AG08395 (cell line): ENCODE measurements at places on chromosomes 3 and 15.

- no peak for DNase-seq
Measured at GRCh38 chr15:26848498-26848897, 18.4 kb upstream of the GABRA5 start.

DNA sequence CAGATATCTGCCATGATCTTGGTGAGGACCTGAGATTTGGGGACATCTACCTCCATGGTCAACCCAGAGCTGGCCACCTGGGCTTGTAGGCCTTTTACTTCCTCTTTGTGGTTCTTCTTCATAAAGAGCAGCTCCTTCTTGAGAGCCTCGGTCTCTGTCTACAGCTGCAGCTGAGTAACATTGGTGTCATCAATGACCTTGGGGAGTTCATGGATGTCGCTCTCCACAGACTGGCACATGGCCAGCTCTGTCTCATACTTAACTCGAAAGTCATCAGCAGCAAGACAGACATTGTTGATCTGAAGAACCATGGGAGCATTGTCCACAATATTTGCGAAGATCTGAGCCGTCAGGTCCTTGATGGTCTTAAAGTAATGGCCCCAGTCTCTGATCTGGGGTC lies 15.7 kb upstream of the RASA2 start:
- DNase-seq, result peak; percentile 26

GRCh38 chr3:126872701-126873342 lies 110.1 kb upstream of the PLXNA1 start:
- no peak for DNase-seq

- DNase-seq, result no peak
Measured at GRCh38 chr3:66952357-66952756, 45.8 kb upstream of the KBTBD8 start.

GRCh38 chr3:139121513-139122220 lies 77.0 kb upstream of the PRR23C start:
- DNase-seq, result no peak

GRCh38 chr3:183532620-183533411 lies 22.7 kb downstream of the KLHL6 start:
- no peak for DNase-seq

DNA sequence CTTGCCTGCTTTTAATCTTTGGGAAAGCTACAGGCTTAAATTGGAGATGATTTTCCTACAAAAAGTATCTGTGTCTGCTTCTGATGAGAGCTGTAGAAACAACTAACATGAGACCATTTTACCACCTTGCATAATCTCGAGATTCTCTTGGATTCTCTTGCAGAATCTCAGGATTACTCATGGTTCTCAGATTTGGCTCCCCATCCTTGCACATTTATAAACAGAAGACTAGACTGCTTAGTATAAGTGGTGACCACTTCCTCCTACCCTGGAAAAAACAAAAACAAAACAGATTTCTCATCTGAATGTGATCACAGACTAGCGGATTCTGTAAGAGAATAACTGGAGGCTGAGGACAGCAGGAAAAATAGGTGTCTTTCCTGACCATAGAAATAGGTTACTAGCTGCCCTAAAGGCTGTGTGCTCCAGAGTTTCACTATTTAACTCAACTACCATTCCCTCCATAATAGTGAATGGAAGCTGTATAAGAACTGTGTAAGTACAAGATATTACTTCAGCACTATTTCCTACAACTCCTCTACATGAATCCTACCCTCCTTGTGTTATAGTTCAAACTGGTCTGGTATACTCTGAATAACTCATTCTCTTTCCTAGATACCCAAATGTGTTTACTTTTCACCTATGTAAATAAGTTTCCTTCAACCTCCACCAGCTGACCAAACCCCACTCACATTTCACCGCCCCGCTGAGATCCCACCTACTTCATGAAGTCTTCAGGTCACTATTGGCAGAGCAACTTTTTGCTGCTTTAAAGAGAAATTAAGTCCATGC lies 122.2 kb upstream of the C2CD4B start:
- DNase-seq, result peak; percentile 21

DNA sequence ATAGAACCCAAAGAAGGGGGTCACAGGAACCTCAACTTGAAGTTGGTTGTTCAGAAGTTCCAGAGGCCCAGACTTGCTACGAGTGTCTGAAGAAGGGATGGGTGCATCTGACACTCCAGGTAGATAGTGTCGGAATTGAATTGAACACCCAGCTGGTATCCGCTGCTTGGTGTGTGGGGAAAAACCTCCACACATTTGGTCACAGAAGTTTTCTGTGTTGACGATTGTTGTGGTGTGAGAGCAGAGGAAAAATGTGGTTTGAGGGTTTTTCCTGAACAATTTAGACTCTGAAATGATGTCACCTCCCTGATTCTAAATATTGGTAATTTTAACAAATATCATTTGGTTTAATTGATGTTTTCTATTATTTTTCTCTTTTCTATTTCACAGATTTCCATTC lies 218.8 kb upstream of the CTNNB1 start:
- no peak for DNase-seq

DNA sequence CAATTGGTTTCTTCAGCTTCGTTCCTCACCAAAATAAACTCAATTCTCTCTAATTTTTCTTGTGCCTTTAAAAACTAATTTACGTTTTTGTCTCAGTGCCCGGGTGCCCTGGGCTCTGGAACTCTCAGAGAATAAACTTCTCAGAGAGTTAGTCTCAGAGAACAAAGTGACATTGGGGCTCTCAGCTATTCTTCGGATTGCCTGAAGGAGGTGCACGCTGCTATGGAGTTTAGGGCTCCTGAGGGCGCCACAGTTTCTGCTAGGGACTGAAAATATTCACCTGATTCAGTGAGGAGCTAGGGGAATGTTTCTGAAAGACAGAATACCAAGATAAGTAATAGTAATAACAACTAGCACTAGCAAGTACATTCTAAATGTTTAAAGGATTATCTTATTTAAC lies 22.7 kb downstream of the ZIC4 start:
- no peak for DNase-seq

DNA sequence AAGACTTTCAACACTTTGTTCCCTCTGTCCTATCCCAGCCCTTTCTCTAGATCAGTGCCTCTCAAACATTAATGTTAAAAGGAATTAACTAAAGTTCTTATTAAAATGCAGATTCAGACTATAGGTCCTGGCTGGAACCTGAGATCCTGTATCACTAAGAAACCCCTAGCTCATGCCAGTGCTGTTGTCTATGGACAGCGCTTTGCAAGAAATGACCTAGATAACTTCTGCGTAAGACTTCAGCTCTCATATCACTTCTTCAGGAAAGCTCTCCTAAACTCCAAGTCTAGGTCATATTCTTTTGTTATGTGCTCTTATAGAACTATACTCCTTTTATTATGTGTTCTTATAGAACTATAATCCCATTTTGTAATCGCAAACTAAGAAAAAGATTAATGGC lies 67.8 kb upstream of the CDIN1 start:
- no peak for DNase-seq
